ENCODE measurements at places on chromosomes 1 and 21. TPM values are rescaled to one million over a fixed set of nuclear protein-coding genes. Genes with fewer than 3 reads are reported as not detected.

The MASP2 gene
- total RNA-seq: not detected

The CFHR4 gene
- total RNA-seq: not detected

The DMBX1 gene
- total RNA-seq: 0.55 TPM

The TMCO4 gene
- 5.9 TPM for total RNA-seq

All from camera-type eye (tissue), 1 donor.